Activated naive CD4-positive, alpha-beta T cell treated with anti-CD3 and anti-CD28 coated beads for 36 hours (primary cell): ENCODE measurements at places on chromosomes 4 and X. TPM values are rescaled to one million over a fixed set of nuclear protein-coding genes. Genes with fewer than 3 reads are reported as not detected.
A peak's percentile ranks its signal among the peaks of the same experiment; 100 is the strongest.

GRCh38 chr4:123848606-123849005, 452.0 kb downstream of the SPRY1 start:
- no peak for DNase-seq

DNA sequence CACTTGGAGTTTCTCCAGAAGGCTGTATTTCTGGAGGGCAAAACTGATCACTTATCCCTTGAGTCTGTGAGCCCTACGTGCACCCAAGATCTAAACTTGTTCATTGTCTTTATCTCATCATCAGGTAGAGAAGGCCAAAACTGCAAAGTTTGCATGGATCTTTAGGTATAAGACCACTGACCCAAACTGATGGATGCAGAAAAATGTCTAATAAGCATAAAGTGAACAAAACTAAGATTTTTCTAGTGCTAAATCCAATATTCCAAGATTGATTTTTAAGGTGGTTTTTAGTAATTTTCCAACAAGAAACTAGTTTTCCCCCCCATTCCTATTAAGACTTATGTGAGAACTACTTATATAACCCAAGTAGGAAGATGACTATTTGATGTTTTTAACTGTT, 2.0 kb downstream of the TMSB15A start:
- no peak for DNase-seq

DNA sequence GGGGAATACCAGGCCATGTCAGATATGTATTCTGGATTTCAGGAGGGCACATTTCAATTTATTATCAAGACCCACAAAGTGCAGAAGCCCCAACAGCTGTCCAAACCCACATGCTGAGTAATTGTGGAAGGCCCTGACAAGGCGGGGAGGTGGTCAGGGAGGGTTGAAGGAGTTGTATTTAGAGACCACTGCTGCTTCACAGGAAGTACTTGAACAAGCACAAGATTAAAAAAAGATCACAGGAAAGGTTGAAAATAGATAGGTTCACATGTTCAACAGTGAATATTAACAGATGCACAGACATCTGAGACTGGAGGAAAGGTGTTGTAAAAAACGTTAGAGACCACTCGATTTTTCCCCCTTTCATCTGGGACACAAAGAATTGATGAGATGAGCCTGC, 17.9 kb downstream of the ATP8A1 start:
- peak; percentile 37 for DNase-seq

Gene CXorf58
- total RNA-seq: 0.20 TPM

Gene SOD3
- not detected for total RNA-seq

DNA sequence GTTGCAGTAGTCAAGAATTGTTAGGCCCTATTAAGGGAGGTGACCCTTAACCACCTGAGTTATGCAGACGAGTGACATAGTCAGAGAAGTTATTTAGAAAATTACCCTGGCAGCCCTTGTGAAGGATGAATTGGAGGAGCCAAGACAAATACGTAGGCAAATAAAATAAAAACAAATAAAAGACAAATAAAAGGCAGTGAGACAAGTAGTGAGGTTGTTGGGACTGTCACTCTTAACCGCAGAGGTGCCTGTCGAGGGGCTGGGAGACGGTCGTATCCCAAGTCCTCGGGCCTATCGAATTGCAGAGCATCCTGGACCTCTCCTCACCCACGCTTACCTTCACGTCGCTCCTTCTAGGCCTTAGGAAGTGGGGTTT, 58.0 kb upstream of the ZC4H2 start:
- DNase-seq: no peak

Gene TCEAL6
- total RNA-seq: not detected

Gene TMPRSS11E
- not detected for total RNA-seq

GRCh38 chr4:116055857-116056827, 942.7 kb upstream of the NDST4 start:
- DNase-seq: no peak

- no peak for DNase-seq
These were observed 37.0 kb downstream of the FNIP2 start for GRCh38 chr4:158805635-158806471.
